ENCODE measurements at places on chromosomes 6 and 20.
A peak's percentile ranks its signal among the peaks of the same experiment; 100 is the strongest.

DNA sequence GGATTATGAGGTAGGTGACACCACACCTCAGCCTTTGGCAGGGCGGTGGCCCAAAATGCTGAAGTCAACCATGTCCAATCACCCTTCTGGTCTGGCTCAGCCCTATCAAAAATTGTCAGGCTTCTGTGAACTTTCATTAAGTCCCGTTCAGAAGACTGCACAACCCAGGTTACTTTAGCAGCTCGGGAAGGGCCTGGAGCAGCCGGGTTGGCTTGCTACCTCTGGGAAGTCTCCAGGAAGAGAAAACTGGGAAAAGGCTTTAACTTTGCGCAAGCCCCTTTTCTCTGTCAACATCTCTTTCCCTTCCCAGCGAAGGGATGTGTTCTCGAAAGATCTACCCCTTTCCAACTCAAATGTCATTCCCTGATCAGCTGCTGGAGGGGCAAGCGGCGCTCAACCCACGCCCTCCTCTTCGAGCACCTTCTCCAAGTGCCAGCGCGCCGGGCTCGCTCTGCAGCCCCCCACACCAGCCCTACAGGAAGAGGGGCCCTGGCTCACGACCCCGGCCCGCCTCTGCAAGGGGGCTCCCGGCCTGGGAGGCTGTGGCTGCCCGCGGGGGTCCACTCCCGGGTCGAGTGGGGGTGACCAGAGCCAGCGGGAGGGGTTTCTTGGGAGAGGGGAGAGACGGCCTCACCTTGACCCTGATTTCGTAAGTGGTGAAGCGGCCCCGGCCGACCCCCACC is 573 bp downstream of the SNX3 start:
- peak overlapping the region; percentile 98 for H3K27ac ChIP-seq
- no peaks in the 10 kb centered on the region for H3K27me3 ChIP-seq
- peaks cover 29% of the 10 kb centered on the region for H3K4me1 ChIP-seq
- no peaks in the 10 kb centered on the region for H3K36me3 ChIP-seq
- DNase-seq: peak; percentile 68

DNA sequence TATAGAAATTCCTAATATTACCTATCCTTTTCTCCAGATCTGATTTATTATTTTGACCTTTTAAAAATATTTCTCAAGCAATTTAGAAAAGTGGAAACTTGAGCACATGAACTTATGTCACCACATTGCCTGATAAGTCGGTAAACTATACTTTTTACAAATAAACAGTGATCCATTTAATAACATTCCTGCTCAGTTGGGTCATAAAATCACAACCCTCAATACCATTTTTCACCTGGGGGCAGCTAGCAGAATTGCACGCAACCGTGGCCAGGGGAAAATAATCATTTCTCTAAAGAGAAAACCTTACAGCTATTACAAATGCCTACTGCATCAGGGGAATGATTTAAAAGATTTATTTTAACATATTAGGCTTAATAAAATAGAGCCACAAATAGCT is 614.5 kb downstream of the PHF3 start:
- H3K4me3 ChIP-seq: no peak overlapping the region
- no peaks in the 10 kb centered on the region for H3K27me3 ChIP-seq

DNA sequence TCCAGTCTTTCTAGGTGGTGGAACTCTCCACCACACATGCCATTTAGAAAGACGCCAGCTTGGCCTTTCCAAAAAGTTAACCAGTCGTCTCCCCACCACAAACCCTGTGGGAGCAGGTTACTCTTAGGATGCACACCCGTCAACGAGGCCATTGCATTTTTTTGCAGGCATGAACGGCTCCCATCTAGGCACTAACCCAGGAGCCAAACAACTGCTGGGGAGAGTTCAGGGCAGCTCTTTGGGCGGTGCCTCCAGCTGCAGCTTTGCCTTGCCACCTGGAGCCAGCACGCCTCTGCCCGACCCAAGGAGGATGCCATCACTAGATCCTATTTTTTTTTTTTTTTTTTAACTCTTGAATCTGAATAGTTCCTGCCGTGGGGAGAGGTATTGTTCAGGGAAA is 39.9 kb downstream of the TBC1D7 start:
- no peak overlapping the region for H3K27ac ChIP-seq
- no peaks in the 10 kb centered on the region for H3K36me3 ChIP-seq
- H3K27me3 ChIP-seq: no peaks in the 10 kb centered on the region

DNA sequence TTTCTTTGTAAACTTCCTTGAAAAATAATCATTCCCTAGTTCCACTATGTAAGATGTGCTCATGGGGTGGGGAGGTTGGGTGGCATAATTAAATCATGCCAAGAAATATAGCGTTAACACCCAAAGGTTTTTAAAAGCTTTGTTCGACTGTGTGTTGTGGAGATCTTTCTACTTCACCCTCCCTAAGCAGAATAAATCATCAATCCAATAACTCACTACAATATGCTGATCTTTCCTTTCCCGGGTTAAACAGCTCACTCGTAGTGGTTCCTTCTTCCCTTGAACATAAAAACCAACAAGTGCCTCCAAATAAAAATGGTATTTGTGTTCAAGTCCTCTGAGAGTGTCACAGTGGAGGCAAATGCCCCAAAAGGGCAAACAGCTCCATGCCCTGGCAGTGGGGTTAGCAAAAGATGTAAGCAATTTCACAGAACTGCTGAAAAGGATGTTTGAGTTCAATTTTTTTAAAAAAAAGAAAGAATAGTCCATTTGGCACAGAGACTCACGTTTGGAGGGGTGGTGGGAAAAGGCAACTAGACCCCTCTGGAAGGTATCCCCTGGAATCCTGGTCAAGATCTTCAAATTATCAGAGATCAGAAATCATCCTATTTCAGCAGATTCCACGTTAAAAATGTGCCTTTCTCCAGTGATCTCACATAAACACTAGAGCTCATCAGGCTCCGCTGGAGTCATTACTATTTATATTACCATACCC is 99.1 kb downstream of the TFAP2A start:
- no peaks in the 10 kb centered on the region for H3K36me3 ChIP-seq
- no peak for DNase-seq
- H3K4me3 ChIP-seq: no peak overlapping the region
- no peak overlapping the region for H3K27ac ChIP-seq
- no peaks in the 10 kb centered on the region for H3K27me3 ChIP-seq
- H3K4me1 ChIP-seq: no peaks in the 10 kb centered on the region

DNA sequence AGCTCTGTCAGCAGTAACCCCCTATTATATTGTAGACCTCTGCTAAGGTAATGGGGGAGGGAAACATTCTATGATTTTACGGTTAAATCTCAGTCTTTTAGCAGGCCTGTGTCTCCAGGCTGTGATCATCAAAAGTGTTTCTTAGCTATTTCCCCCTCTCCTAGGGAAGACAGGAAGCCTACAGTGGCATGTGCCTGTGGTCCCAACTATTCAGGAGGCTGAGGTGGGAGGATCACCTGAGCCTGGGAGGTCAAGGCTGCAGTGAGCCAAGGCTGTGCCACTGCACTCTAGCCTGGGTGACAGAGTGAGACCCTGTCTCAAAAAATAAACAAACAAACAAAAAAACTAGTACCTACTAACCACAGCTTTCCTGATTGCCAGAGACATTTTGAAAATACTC is 67.9 kb downstream of the DNAAF9 start:
- H3K27ac ChIP-seq: no peak overlapping the region
- no peak overlapping the region for H3K4me3 ChIP-seq
- DNase-seq: no peak

DNA sequence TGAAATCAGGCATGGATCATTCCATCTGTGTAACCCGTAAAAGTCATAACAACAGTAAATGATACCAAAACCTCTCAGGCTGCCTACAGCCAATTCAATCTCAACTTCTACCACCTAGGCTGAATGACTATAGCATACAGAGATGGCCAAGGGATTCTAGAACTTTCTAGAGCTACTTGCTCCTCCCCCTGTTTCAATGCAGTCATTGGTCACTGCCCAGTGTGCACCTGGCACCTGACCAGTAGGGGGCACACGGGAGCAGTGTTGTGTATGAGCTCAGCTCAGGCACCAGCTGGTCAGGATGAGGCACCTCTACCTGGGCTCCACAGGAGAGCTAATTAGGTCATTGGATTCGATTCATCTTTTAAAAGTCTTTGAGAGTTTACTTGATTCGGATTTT is 86.2 kb downstream of the PLEKHG1 start:
- H3K27ac ChIP-seq: no peak overlapping the region
- H3K4me3 ChIP-seq: no peak overlapping the region
- H3K4me1 ChIP-seq: peaks cover 9% of the 10 kb centered on the region
- H3K36me3 ChIP-seq: no peaks in the 10 kb centered on the region

DNA sequence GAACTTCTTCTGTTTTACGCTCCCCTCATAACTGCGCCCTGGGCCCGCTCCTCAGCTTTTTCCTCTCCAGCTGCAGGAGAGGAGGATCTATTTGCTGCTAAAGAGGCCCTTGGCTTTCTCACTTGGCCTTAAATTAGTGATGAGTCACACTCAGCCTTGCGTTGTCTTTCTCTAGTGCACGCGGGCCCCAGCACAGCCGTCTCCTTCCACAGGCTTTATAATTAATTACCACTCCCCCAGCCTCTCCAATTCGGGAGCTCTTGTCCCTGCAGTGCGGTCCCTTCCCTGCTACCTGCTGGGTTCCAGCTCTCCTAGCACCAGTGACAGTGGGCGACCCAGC is 25.2 kb downstream of the PACSIN1 start:
- no peaks in the 10 kb centered on the region for H3K4me1 ChIP-seq
- H3K27me3 ChIP-seq: no peaks in the 10 kb centered on the region
- H3K4me3 ChIP-seq: no peak overlapping the region
- no peak for DNase-seq

DNA sequence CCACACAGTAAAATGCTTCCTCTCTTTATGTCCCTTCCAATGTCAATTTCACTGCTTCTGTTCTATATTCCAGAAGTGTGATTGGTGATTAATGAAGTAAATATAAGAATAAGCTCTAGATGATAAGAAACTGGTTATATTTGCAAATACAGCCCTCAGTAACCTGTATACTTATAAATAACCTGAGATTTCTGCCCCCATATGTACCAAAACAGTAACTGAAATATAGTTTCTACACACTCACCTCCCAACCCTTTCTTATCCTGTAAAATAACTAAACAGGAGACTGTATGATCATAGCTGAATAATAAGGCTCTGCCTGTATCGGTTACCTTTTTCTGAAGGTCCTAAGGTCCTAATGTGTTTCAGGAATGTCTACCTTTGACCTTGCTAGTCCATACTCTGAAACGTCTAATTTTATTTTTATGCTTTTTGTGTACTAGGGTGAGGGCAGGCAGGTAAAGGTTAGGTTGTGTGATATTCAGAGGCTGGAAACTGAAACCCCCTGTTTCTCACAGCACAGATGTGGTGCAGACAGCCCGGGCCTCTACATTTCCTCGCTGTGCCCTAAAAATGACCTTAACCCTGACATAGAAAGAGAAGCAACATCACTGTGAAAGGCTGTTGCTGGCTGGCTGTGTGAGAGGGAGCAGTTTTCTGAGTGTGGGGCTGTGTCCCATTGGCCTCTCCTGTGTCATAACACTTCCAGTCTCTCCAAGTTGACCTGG is 378.8 kb downstream of the CENPW start:
- DNase-seq: no peak
- H3K4me1 ChIP-seq: no peaks in the 10 kb centered on the region
- H3K36me3 ChIP-seq: no peaks in the 10 kb centered on the region
- H3K27ac ChIP-seq: no peak overlapping the region
- H3K4me3 ChIP-seq: no peak overlapping the region

- no peak overlapping the region for H3K4me3 ChIP-seq
- H3K27me3 ChIP-seq: no peaks in the 10 kb centered on the region
- H3K27ac ChIP-seq: no peak overlapping the region
- peaks cover 13% of the 10 kb centered on the region for H3K4me1 ChIP-seq
Measured at GRCh38 chr6:52526634-52527033, 50.2 kb downstream of the TRAM2 start.

DNA sequence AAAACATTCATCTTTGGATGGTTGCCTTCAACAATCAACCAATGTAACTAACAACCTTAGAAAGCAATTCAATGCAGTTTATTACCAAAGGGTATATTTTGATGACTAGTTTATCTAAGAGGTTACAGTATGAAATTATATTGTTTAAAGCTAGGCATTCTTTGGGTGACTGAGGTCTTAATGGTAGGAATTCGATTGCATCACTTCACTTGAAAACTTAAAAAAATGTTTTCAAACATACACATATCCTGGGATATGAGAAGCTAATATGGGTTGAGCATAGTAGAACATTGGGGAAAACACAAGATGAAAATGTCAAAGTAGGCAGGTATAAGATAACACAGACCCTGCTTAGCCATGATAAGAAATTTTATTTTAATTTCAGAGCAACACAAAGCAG is 144.6 kb upstream of the BMP5 start:
- H3K36me3 ChIP-seq: no peaks in the 10 kb centered on the region
- H3K4me1 ChIP-seq: no peaks in the 10 kb centered on the region
- H3K27ac ChIP-seq: no peak overlapping the region
- no peaks in the 10 kb centered on the region for H3K27me3 ChIP-seq
- H3K4me3 ChIP-seq: no peak overlapping the region

GRCh38 chr20:46800409-46800804 is 91.0 kb downstream of the SLC2A10 start:
- no peak overlapping the region for H3K4me3 ChIP-seq
- H3K4me1 ChIP-seq: no peaks in the 10 kb centered on the region
- H3K27me3 ChIP-seq: no peaks in the 10 kb centered on the region
- H3K36me3 ChIP-seq: no peaks in the 10 kb centered on the region

DNA sequence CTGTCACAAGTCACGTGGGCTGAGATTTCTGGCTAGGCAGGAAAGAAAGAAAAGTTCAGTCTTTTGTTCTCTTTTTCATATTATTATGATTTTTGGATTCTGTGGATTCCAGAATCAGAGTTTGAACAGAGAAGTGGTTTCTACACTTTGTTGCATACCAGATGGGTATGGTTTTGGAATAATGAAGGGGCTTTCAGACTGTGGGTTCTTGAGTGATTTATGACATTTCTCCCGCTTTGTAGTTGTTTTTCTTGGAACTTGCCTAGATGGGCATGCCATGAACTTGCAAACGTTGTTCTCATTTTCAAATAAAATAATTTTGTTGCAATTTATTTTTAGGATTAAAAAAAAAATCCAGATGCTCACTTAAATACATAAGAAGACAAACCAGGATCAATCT is 34.4 kb downstream of the CBFA2T2 start:
- no peak overlapping the region for H3K27ac ChIP-seq
- no peaks in the 10 kb centered on the region for H3K36me3 ChIP-seq
- no peak for DNase-seq
- no peak overlapping the region for H3K4me3 ChIP-seq

- no peak overlapping the region for H3K4me3 ChIP-seq
- no peaks in the 10 kb centered on the region for H3K36me3 ChIP-seq
- no peak for DNase-seq
- H3K4me1 ChIP-seq: no peaks in the 10 kb centered on the region
- no peak overlapping the region for H3K27ac ChIP-seq
Measured at GRCh38 chr6:154499855-154500589, 10.5 kb downstream of the CNKSR3 start.

GRCh38 chr6:145213614-145214013 is 521.7 kb downstream of the EPM2A start:
- no peaks in the 10 kb centered on the region for H3K36me3 ChIP-seq
- H3K4me3 ChIP-seq: no peak overlapping the region
- no peaks in the 10 kb centered on the region for H3K27me3 ChIP-seq
- no peak for DNase-seq
- H3K27ac ChIP-seq: no peak overlapping the region

DNA sequence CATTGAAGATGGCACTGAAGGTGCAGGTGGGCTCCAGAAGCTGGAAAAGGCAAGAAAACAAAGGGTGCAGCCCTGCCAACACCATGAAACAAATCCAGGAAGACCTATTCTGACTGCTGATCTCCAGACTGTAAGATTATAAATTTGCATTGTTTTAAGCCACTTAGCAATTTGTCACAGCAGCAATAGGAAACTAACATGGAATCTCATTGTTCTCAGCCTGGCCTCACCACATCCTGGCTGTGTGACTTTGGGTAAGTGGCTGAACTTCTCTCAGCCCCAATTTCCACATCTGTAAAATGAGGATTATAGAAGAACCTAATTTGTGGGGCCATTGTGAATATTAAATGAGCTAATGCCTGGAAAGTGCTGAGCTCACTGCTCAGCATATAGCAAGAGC is 160.4 kb upstream of the MAFB start:
- H3K27ac ChIP-seq: no peak overlapping the region
- H3K4me1 ChIP-seq: no peaks in the 10 kb centered on the region
- H3K4me3 ChIP-seq: no peak overlapping the region
- no peaks in the 10 kb centered on the region for H3K27me3 ChIP-seq

Measured in testis (tissue), 5 donors.